Heart right ventricle (tissue), 16 donors: ENCODE measurements at places on chromosomes 5 and 9.

GRCh38 chr5:132770476-132771159 lies 6.4 kb downstream of the SEPTIN8 start:
- DNase-seq: no peak

- no peak for DNase-seq
Measured at GRCh38 chr9:87731321-87731720, 5.4 kb downstream of the CTSL start.

DNA sequence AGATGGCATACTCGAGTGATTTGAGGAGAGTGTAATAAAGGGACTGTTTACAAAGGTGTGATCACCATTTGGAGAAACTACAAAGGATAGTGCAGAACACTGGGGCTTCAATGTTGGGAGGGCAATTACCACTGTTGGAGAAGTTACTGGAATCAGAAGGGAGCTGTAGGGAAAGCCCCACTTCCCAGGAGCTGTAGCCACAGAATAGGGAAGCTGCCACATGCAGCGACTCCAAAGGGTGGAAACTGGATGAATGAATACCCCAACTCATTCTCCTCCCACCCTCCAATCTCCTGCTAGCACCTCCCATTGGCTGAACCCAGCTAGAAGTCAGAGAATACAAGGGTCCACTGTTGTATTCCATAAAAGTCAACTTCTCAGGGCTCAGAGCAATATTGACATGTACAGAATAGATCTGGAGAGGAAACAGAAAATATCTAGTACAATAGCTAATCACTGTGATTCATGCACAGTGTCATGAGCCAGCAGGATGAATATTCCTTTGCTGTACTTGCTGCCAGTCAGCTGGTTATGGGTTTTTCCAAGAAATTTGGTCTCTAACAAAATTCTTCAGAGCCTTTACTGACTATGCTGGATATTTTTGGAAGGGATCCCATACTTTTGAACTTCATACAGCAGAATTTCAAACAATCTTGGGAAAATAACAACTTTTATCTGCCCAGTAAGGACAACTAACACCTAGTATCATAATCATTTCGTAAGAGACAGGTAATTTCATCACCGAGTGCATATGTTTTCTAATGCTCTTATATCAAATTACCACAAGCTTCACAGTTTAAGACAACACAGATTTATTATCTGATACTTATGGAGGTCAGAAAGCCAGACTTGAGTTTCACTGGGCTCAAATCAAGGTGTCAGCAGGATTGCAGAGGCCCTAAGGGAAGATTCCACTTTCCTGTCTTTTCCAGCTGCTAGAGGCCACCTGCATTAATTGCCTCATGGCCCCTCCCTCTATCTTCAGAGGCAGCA lies 39.6 kb downstream of the PDCD1LG2 start:
- DNase-seq: no peak

DNA sequence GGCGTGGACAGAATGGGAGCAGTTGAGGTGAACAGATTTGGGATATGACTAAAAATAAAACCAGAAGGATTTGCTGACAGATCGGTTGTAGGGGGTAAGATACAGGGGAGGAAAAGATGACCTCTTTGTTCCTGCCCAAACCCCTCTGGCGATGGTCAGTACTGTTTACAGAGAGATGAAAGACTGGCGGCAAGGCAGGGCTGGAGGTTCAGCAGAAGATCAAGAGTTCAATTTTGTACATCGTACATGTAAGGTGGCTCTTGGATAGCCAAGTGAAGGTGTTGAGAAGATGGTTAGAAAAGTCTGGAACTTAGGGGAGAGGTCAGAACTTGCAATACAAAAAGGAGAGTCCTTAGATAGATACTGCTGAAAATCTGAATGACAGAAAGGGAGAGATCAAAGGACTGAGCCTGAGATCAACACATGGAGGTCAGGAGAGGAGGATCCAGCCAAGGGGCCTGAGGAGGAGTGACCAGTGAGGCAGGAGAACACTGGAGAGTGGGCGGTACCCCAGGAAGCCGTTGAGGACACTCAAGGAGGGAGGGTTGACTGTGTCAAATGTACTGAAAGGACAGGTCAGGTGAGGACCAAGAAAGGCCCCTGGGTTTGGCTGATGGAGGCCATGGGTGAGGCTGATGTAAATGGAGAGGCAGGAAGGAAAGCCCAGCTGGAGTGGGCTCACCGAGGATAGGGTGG lies 7.1 kb downstream of the IL4 start:
- DNase-seq: no peak

DNA sequence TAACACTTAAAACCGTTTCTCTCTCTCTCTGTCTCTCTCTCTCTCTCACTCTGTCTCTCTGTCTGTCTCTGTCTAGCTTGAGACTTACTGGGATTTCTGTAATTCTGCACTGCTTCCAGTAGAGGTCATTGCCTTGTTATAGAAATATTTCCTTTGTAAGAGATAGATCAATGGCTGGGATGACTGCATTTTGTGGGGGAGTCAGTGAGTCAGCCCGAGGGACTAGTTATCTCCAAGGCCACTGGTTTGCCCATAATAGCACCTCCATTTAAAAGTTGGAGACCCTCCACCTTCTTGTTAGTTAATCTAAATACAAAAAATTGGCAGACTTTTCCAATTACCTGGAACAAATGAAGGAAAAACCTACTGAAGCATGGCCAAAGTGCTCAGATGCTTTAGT lies 547.2 kb downstream of the LRRC70 start:
- DNase-seq: no peak

GRCh38 chr5:114153392-114153791 lies 208.5 kb upstream of the KCNN2 start:
- DNase-seq: no peak

DNA sequence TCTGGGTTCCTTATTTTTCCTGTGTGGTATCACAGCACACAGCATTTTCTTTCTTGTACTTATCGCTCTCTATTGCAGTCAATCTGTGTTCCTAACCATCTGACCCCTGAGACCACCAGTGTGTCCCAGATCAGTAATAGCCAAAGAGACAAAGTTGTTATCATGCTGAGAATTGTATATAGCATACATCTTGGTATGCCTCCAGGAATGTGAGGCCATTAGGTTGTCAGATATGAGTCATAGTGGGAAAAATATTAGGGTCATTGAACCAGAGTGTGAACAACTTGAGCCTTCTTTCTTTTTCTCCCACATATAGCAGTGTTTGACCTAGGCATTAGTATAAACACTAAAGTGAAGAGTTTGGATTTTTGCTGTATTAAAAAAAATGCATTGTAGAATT lies 106.3 kb downstream of the NDUFAF2 start:
- DNase-seq: no peak

GRCh38 chr9:13027879-13028278 lies 251.6 kb downstream of the MPDZ start:
- DNase-seq: no peak

DNA sequence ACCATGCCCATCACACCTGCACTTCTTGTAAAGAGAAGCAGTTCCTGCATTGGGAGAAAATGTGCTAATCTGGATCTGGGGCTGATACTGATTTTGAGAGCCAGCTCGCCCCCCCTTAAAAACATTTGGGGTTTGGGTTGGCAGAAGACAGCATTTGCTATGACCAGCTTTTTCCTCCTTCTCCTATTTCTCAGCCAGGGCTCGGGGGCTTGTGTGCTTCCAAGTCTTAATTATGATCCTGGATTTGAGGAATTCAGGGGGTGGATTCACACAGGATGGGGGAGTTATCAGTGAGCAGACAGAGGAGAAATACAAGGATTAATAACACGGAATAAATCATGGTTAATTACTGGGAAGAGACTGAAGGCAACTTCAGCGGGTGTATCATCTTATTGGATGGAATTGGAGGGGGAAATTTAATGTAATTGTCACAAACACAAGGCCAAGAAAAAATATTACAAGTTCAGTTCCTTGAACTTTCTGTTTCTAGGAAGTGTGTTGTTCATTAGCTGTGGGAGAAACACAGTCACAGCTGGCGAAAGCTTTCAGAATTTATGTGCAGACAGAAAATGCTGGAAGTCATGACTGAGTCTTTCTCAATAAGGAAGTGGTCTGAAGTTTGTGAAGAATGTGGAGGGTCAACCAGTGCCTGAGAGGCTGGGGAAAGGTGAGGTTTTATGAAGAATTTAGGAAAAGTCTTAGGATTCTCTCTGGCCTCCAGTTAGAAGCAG lies 15.3 kb downstream of the C9orf152 start:
- no peak for DNase-seq

GRCh38 chr9:137421838-137422603 lies 941 bp downstream of the EXD3 start:
- DNase-seq: no peak

GRCh38 chr9:92534674-92535073 lies 1.1 kb downstream of the ECM2 start:
- no peak for DNase-seq

DNA sequence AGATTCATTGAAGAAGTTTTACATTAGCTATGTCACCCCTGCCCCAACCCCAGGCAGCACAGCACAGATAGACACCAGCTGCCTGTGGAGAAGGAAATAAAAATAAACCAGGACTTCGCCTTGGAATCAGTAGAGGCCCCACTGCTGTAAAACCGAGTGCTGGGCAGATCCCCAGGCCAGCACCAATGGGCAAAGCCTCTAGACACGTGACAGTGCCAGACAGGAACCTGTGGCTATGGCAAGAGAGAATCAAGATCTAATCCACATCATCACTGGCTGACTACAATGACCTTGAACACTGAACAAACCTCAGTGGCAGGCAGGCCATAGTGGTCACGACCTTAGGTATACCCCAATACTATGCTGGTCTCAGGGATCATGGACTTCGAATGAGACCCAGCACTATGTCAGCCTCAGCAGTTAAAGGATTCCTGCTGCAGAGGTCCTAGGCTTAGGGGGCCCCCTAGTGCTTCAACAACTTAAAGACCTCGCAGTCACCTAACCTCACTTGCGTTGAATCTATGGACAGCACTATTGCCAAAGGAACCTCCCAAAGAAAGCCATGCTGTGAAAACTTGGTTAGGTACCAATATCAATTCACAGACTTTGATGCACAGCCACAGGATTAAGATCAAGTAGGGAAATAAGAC lies 2118.6 kb upstream of the C9orf72 start:
- DNase-seq: no peak

GRCh38 chr9:133339641-133340040 lies 3.7 kb upstream of the SURF6 start:
- DNase-seq: no peak

DNA sequence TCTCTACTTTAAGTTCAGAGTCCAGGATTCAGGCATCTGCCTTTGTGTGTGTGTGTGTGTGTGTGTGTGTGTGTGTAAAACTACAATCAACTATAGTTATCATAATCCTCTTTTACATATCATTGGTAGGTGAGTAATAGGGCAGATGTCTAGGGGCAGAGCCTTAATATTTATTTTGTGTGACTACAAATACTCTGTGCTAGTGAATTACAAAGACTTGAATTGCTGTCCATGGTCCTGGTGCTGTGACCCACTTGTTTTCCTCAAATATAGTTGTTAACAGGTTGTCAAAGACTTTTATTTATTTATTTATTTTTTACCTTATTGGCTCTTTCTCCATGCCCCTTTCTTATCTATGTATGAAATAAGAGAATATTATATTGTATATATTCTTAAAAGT lies 196.8 kb downstream of the ANXA1 start:
- DNase-seq: no peak

GRCh38 chr9:3008091-3008490 lies 164.2 kb upstream of the PUM3 start:
- no peak for DNase-seq

DNA sequence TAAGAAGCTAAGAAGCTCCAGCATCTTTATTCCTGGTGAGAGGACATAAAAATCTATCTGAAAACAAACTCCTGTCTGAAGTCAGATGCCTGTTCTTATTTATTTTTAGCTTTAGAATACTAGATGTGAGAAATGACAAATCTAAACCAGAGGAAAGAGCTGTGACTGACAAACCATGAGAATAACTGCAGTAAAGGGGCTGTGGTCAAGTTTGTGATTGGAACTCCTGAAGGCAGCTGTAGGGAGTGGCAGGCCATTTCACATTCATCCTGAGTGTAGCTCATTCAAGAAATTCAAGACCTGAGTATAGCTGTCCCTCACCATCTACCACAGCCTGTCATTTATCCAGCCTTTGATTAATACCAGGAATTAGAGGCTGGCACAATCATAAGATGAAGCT lies 718.8 kb downstream of the BRINP1 start:
- no peak for DNase-seq

DNA sequence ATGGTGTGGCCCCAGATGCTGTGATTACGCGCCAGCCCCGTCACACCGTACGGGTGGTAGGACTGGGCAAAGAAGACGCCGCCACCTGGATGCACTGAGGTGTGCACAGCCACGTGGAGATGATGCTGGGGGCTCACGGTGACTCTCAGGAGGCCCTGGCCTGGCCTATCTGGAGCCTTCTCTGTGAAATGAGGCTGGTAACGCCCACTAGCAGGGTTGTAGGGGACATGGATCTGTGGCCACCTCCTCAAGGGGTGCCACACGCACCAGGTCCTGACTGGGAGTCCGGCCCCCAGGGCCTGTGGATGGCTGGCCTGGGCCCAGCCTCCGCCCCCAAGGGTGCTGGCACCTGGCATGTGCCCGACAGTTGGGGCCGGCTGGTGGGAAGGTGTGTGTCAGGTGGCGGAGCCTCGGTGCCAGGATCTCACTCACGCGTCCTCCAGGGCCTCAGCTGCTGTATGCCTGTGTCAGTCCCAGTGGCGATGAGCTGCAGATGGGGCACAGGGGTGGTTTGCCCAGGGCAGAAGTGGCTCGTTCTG lies 32.4 kb downstream of the NEK6 start:
- DNase-seq: no peak

GRCh38 chr9:121926351-121926801 lies 166.7 kb downstream of the TTLL11 start:
- no peak for DNase-seq

GRCh38 chr9:100277166-100277979 lies 75.4 kb downstream of the TEX10 start:
- no peak for DNase-seq
